Fibroblast of skin of scalp (primary cell): ENCODE measurements at places on chromosomes 11 and 22.

DNA sequence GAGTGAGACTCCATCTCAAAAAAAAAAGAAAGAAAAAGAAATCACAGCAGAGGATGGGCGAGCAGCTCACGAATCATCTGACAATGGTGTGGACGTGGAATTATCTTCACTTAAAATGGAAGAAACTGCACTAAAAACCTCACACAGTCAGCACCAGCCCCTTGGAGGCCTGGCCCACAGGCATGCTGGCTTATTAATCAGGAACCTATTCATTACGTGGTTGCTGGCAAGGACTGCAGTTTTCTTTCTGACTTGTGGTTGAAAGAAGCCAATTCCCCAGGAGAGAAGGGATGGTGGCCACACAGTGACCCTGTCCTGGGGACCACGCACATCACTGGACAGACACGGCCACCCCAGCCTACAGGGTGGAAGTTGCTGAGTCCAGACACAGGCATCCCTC lies 401.1 kb downstream of the CTTN start:
- peak; percentile 5 for DNase-seq

DNA sequence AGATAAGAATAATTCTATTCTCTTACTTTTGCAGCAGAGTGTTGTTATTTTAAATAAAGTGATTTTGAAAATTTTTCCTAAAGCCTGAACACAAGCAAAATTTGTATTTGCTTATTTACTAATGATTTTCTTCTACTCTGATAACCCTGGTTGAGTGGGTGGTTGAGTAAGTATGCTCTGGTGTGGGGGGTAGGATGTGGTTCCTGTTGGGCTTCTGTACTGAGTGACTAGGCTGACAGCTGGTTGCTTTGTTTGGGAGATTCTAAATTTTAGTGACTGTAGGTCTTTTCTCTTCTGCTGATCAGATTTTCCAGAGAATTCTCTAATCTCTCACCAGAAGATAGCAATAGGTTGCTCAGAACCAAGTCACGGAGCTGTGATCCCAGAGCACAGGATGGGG lies 61.6 kb downstream of the METTL15 start:
- DNase-seq = peak; percentile 5

DNA sequence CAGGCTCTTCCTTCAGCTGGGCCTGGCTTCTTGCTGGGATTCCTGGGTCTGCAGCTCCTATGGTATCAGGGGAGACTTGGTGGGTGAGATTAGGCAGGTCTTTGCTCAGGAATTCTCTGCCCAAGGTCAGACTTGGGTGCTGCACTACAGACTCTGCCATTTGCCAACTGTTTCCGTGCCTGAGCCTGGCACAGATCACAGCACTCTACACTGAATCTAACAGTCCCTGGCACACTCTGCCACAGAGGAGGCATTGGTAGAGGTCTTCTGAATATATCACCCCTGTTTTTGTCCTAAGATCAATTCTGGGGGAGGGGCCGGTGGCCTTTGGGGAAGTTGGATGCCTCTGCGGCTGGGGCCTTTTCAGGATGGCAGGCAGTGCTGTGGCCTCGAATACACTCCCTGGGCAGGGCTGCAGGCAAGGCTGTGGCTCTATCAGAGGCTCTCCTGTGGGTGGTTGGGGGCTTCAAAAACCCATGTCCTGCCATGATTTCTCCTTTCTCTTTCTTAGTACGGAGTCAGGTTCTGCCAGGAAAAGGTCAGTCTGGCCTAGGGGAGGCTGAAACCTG lies 115.0 kb upstream of the NARS2 start:
- no peak for DNase-seq

GRCh38 chr11:81030186-81030585 lies 1589.4 kb upstream of the TENM4 start:
- no peak for DNase-seq

GRCh38 chr11:119461229-119461963 lies 38.4 kb upstream of the THY1 start:
- peak; percentile 47 for DNase-seq

- DNase-seq = no peak
Observed at GRCh38 chr22:23000657-23001347, 69.5 kb upstream of the GNAZ start.

DNA sequence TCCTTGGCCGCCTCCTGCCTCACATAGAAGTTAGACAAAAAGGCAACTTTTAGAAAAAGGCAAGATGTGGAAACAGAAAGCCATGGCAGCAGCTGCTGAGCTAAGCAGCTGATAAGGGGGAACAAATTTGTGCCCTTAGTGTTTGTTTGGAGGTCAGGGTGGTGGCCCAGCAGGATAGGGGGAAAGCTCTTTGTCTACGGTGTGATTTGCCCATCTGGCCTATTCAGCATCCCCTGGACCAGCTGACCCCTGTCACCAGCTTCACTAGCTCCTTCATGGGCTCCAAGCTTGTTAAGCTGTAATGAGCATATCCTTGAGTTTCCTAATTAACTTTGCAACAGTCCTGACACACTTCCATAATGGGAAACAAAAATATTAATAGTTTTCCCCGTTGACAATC lies 5.9 kb upstream of the ME3 start:
- DNase-seq = no peak

DNA sequence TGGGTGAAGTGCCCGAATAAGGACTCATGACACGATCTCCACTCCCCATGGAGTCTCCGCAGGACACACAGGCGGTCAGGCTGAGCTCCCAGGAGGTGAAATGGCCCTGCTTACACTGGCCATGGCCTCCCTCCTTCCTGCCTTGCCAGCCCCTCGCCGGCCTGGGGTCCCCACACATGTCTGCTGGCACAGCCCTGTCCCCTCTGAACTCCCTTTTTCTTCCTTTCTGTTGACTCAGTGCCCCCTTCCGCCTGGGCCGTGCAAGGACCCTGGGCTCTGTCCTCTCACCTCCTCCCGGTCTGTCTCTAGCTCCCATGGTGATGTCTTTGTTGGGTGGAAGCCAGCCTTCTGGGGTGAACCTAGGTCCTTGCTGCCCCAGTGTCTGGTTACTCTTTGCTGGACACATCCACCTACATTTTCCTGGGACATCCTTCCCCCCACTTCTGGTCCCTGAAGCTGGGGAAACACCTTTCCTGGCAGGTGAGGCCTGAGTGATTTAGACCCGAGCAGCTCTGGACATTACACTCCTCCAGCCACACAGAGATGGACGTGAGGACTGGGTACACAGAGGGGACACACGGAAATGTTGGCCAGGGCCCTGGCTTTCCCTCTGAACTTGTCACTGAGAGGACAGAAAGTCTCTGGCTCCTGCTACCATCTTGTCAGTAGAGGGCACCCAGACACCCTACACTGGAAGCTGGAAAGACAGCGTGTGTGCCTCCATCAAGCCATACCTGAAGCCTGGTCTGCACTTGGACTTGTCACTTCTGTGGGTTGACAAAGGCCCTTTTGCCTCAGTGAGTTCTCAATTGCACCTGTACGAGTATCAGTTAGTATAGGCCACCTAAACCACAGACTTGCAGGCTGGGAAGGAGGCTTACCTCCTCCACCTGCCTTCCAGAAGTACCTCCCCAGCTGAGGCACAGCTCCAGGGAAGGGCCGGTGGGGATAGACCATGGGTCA lies 864.3 kb downstream of the TBC1D22A start:
- DNase-seq = no peak

GRCh38 chr11:93623179-93623578 lies 38.3 kb upstream of the CEP295 start:
- DNase-seq = no peak

GRCh38 chr11:128784059-128784804 lies 82.9 kb downstream of the KCNJ1 start:
- DNase-seq = no peak

- peak; percentile 59 for DNase-seq
Observed at GRCh38 chr11:6315811-6316425, 4.4 kb downstream of the CAVIN3 start.

- DNase-seq = no peak
Observed at GRCh38 chr11:70886676-70887541, 365.5 kb downstream of the SHANK2 start.

- DNase-seq = no peak
Observed at GRCh38 chr11:40537734-40538133, 921.7 kb downstream of the LRRC4C start.

DNA sequence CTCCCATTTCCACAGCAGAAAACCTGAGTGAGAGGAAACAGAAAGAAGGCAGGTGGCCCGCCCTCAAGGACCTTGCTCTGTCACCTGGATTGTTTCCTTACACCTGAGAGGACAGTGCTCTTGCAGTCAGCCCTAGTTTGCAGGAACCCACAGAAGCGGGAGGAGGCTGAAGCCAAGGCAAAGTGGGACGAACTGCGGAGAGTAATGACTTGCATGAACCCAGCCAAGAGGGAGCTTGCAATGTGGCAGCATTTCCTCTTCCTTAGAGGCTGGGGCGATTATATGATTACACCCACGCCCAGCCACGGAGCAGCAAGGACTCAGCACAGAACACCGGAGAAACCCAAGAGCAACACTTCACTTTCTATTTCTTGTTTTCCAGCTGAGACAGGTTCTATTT lies 102.6 kb downstream of the SPON1 start:
- no peak for DNase-seq

GRCh38 chr11:92909214-92909613 lies 60.2 kb upstream of the MTNR1B start:
- no peak for DNase-seq

- DNase-seq = no peak
Observed at GRCh38 chr11:65700399-65700798, 11.7 kb upstream of the KAT5 start.

GRCh38 chr11:103662880-103663279 lies 373.6 kb upstream of the DDI1 start:
- no peak for DNase-seq

DNA sequence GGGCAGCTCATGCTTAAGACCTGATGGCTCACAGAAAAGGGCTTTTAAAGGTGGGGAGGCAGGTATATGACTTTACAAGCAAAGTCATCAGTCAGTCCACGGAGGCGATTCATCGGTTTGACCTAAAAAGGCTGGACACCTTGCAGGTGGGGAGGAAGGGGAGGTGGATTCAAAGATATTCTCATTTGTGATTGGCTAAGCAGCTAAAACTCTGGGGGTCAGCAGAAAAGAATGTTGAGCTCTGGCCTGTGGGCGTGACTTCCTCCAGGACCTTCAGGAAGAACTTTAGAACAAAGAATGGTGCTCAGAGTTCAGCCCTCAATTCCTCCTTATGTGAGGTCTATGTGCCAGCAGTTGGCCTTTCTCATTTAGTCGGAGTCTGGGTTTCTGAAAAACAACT lies 78.3 kb upstream of the LMO1 start:
- DNase-seq = no peak

DNA sequence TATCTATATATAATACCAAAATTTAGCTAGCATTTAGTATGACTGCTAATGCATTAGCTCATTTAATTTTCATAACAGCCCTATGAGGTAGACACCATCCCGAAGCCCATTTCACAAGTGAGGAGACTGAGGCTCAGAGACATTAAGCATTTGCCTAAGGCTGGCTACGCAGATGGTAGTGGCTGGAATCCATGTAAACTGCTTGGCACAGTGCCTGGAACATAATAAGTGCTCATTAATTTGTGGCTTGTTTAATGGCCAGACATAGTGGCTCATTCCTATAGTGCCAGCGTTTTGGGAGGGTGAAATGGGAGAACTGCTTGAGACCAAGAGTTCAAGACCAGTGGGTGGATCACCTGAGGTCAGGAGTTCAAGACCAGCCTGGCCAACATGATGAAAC lies 17.8 kb upstream of the TP53I11 start:
- DNase-seq = no peak

DNA sequence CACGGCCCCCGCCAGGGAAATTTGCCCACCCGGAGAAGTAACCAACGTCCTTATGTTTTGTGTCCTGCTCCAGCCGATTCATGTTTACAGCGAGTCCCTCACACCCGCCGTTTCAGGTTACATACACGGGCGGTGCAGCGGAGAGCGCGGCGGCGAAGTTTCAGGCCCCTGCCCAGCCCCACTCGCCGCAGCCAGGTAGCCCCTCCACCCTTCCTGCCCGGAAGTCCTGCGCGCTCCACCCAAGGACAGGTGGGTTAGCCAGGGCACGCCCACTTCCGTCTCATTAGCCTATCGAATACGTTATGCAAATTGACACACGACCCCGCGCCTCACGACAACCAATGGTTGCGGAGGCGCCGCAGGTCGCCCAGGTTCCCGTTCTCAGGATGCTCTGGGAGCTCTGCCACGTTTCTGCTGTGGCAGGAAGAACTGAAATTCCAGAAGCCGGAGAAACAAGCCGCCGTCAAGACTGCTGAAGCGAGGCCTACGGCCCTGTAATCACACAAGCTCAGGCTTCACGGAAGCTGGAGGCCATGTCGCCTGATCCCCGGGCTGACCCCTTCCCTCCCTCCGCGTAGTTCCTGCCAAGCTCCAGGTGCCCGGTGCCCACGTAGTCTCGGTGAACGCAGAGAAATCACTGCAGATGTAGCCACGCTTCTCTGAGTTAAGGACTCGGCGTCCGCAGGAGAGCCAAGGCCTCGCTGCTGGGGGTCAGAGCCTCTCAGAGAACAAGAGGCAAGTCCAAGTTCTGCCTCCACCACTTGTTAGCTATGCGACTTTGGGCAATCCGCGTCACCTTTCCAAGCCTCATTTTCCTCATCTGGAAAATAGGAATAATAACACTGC lies 22.4 kb upstream of the MYH9 start:
- DNase-seq = peak; percentile 55

GRCh38 chr11:114180301-114181055 lies 115.7 kb upstream of the NNMT start:
- DNase-seq = peak; percentile 6

GRCh38 chr22:24090581-24090980 lies 79.5 kb downstream of the CABIN1 start:
- DNase-seq = no peak

- no peak for DNase-seq
Observed at GRCh38 chr22:43502306-43502874, 90.6 kb downstream of the MPPED1 start.

DNA sequence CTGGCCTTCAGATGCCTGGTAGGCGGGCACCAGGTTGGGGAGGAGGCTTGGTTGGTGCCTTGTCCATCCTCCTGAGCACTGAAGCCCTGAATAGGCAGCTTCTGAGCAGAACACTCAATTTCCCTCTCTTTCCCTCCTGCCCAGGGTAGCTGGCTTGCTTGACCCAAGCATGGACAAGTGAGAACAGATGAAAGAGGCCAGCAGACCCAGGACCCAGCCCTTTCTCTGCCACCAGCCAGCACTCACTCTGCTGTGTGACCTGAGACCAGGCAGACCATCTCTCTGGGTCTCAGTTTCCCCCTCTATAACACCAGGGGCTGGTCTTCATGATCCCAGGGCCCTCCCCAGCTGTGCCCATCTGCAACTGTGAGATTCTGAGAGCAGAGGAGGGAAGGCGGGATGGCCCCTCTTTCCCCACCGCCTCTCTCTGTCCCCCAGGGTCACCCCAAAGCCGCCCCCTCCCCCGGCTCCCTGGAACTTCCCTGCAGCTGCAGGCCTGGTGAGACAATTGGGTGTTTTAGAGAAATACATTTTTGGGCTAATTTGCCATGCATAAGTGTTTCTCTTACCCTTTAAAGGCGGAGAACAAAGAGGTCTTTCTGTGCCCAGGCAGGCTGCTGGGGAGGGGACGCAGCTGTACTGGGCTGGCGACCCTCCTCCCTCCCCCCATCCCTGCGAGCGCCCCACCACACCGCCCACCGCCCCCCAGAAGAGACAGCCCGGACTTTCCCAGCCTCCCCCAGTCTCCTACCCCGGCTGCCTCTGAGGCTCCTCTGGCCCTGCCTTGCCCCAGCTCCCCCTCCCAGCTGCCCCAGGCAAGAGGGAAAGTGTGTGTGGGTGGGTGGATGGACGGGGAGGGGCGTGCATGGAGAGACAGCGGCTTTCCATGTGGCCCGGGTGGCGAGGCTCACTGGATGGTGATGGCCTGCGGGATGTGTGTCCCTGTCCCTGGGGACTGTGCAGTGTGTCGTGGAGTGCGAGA lies 30.8 kb upstream of the PICK1 start:
- no peak for DNase-seq
